ENCODE measurements at places on chromosomes 13 and 19.
A peak's percentile ranks its signal among the peaks of the same experiment; 100 is the strongest.

GRCh38 chr13:76878043-76878442 lies 8.2 kb downstream of the KCTD12 start:
- no peak for DNase-seq

GRCh38 chr13:67967031-67967430 lies 736.9 kb upstream of the PCDH9 start:
- DNase-seq, result no peak

GRCh38 chr13:44362394-44363040 lies 11.1 kb upstream of the SERP2 start:
- DNase-seq, result no peak

DNA sequence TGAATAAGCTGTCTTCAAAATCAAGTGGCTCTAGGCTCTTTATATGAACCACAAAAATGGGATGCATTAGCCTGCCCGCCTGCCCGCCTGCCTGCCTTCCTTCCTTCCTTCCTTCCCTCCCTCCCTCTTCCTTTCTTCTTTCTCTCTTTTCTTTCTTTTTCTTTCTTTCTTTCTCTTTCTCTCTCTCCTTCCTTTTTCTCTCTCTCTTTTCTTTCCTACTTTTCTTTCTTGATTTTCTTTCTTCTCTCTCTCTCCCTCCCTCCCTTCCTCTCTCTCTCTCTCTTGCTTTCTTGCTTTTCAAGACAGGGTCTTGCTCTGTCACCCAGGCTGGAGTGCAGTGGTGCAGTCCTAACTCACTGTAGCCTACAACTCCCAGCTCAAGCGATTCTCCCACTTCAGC lies 26.9 kb downstream of the F2RL3 start:
- DNase-seq, result no peak

DNA sequence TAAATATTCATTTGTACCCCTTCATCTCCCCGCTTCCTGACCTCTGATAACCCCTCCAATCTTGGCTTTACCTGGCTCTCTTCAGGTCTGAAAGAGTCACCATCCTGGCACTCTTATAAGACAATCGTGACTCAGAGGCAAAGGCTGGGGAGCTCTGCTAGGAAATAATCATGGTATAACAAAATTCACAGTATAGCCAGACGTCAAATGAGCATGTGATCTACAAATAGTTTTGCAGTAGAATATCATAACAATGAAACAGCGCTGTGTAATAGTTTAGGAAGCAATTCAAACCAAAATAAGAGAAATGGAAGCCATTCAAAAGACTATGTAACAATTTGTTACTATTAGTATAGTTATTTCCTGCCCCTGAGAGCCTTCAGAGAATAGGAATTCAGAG lies 34.2 kb downstream of the RXFP2 start:
- no peak for DNase-seq

GRCh38 chr13:59842507-59842906 lies 321.2 kb downstream of the DIAPH3 start:
- DNase-seq, result no peak

GRCh38 chr13:35475960-35476943 lies at the start of gene MAB21L1:
Gene MAB21L1, minus strand, starts transcription at chr13:35476689. Its CDS starts 551 bp downstream, at chr13:35476138.
- DNase-seq, result peak; percentile 5

DNA sequence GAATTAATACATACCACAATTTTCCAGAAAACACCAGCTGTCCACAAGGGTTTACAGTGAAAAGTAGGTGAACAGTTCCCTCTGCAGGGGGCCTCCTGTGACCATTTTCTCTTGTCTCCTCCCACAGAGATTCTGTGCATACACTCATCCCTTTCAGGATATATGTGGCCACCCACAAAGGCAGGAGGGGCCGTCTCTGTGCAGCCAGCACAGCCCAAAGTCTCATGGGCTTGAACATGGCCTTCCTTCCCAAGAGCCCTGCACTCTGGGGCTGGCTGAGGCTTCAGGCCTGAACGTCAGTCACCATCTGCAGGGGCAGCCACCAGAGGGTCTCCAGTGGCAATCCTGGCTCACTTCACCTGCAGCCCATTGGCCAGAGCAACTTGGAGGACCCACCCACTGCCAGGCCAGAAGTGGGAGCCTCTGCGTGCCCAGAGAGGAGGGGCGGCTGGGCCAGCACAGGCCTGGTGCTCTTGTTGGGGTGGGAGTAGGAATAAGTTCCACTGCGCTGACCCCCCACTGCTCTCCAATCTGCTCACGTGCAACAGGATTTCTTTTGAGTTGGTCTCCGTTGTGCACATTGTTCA lies 25.1 kb downstream of the TMEM161A start:
- DNase-seq, result no peak

DNA sequence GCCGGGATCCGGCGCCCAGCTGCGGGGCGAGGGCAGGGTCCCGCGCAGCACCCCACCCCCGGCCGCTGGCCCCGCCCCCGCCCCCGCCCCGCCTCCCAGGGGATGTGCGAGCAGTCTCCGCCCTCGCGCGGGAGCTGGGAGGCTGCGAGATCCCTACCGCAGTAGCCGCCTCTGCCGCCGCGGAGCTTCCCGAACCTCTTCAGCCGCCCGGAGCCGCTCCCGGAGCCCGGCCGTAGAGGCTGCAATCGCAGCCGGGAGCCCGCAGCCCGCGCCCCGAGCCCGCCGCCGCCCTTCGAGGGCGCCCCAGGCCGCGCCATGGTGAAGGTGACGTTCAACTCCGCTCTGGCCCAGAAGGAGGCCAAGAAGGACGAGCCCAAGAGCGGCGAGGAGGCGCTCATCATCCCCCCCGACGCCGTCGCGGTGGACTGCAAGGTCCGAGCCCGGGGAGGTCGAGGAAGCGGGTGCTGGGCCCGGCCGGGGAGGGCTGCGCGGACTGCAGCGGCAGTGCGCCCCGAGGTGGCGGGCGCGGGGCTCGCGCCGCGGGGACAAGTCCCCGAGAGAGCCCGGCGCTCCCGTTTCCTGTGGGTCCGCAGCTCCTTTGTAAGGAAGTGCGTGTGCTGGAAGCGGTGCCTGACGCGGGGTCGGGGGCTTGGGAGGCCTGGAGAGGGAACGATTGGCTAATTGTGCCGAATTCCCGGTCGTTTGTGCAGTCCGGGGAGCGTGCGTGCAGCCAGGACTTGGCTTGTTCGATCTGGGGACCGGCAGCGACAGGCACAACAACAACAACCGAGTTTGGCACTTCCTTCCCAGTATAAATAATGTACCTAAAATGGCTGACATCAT lies at the start of gene ITM2B:
TSS of gene ITM2B (plus strand) at position 161 of the 843 bp plus-strand sequence. CDS start at position 316, 155 bp downstream.
- DNase-seq, result peak; percentile 64

- DNase-seq, result no peak
Measured at GRCh38 chr13:43838909-43839308, 40.6 kb downstream of the CCDC122 start.

DNA sequence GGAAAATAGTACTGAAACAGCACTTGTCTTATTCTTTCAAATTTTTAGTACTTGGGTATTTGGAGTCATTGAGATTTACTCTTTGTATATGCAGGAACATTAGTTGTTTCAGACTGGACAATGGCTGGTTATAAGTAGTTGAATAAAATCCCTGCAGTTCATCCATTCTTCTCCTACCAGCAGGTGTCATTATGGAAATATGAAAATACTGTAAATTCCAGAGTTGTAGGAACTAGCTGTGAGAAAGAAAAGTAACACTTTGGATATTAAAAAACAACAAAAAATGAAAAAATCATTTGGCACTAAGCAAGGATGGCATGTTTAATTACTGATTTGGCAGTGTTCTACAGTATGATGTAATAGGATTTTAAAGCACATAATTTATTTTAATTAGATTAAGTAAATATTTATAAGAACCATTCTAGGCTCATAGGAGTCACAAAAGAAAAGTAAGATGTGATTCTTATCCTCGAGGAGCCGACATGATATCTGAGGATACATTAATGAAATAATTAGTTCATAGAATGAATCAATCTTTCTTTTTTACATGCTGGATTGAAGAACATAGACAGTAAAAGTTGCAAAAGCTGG lies 155.3 kb downstream of the KCNRG start:
- no peak for DNase-seq

DNA sequence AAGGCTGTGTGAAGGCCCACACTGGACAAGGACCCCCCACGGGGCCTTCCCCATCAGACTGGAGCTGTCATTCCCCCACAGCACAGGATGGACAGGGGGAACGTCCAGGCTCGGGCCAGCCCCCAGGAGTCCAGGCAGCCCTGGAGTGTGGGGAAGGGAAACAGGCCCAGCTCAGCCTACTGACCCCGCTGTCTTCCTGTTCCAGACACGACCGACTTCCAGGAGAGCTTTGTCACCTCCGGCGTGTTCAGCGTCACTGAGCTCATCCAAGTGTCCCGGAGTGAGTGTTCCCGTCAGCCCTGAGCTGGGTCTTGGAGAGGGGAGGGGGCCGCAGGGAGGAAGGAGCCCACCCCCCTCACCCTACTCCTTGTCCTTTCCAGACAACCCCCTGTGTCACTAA lies 47.0 kb downstream of the SMIM24 start:
- DNase-seq, result no peak

- peak; percentile 97 for DNase-seq
Measured at GRCh38 chr19:4811328-4812131, 20.0 kb downstream of the TICAM1 start.

DNA sequence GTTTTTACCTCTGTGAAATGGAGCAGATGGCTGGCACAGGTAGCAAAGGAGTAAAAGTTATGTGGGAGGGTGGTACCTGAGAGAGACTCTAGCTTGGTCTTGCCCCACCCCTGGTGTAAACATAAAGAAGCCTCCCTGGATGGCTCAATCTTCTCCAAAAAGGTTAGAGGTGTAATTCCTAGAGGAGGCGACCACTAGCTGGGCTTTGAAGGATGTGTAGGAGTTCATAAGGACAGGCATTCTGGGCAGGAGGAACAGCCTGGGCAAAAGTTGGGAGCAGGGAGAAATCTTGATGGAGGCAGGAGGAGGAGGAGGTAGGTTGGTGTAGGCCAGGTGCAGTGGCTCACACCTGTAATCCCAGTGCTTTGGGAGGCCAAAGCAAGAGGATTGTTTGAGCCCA lies 7.8 kb upstream of the ICAM4 start:
- DNase-seq, result no peak

DNA sequence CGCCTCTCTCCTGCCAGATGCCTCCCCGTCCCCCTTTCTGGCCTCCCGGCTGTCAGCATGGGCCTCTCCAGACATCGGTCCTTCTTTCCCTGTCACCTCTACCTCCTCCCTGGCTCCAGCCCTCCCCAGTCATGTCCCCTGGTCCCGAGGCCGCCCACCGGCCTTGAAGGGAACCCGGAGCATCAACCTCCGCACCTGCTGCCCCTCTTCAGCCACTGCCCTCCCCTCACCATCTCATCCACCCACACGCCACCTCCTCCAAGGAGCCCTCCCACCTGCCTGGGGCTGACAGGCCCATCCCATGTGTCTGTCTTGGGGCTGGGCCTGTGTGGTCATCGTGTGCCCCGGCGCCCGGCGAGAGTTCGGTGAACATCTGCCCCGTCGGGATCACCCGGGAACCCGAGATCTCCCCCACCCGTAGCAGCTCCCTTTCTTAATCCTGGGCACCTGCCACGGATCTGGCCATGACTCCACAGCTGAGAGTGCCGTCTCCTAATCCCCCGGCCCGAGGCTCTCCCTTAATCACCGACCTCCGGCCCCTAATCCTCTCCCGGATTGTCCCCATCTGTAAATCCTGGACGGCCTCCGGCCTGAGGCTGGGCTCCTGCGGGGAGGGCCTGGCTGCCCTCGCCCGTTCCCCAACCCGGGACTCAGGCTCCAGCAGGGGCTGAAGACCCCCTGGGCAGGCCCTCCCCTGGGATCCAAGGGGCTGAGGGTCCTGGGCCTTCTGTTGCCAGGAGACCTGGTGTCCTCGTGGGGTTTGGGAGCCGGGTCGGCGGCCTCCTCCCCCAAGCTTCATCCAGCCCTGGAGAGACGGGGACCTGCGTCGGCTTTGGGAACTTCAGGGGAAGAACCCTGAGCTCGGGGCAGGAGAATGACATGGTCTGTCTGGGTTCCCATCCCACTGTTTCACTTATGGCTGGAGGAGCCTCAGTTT lies 5.9 kb downstream of the HCN2 start:
- no peak for DNase-seq

GRCh38 chr19:47637550-47637949 lies 28.6 kb downstream of the BICRA start:
- DNase-seq, result no peak

- DNase-seq, result no peak
Measured at GRCh38 chr19:16088351-16089009, 12.2 kb downstream of the TPM4 start.

DNA sequence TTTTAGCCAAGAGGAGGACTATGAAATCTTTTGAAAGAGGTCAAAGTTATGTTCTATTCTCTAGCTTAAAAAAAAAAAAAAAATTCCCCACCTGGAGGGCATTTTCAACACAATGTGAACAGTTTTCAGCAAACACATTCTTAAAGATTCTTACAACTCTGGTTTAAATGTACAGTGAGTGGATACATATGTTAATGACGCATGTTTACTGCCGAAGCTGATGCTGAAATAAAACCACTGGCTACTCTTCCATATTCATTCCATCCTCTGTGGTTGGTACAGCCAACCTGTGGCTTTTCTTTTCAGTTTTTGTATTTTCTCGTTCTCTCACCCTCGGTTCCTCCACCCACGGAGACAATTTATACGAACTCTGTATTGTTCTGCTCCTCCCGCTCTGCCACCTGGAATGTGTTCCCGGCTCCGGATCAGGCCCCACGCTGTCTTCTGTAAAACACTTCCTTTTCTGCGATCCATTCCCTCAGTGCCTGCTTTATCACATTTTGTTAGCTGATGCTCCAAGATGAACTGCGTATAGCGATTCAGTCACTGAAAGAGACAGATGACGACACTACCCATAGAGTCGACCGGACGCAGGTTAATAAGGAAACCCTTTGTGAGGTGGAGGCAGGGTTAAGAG lies 466.4 kb upstream of the ARGLU1 start:
- no peak for DNase-seq

GRCh38 chr13:51849145-51850101 lies 4.4 kb upstream of the TMEM272 start:
- DNase-seq, result peak; percentile 62

DNA sequence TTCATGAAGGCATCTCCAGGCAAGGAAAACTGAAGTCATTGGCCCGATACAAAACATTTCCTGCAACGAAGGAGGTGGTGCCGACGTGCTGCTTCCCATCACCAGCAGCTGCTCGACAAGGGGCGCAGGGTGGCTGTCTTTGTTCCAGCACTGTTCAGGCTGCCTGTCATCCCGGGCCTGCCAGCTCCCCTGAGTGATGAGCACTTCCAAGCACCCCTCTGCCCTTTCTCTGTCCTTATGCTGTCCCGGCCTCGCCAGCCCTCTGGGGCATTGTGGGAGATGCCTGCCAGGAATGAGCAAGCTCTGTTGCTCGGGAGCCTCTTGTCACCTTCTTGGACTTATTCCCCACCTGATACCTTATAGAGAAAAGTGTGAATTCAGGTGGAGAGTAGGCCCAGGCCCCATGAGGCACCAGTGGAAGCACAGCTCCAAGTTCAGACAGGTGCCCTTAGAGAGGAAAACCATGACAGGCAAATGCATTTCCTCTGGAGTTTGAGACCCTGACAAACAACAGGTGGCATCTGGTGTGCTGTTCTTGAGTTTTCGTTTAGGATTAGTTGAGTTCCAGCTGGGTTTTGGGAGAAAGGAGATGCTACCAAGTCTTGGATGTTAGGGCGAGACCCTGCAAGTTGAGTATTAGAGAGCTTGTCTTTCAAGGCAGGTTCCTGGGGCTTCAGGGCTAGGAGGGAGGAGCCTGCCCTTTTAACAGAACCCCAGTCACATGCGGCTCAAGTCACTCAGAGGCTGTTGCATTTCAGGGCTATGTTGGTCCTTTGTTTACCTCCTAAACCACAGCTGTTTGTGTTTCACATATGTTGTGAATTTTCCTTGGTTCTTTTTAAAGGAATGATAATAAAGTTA lies 21.4 kb downstream of the BBC3 start:
- no peak for DNase-seq

Data from activated CD4-positive, alpha-beta T cell treated with anti-CD3 and anti-CD28 coated beads, Interleukin-2, amount 50 U/mL, for 48 hours (primary cell).